ENCODE measurements at places on chromosomes 5 and 9.

- DNase-seq, result no peak
Observed at GRCh38 chr5:64163746-64164145, 1.9 kb upstream of the RNF180 start.

DNA sequence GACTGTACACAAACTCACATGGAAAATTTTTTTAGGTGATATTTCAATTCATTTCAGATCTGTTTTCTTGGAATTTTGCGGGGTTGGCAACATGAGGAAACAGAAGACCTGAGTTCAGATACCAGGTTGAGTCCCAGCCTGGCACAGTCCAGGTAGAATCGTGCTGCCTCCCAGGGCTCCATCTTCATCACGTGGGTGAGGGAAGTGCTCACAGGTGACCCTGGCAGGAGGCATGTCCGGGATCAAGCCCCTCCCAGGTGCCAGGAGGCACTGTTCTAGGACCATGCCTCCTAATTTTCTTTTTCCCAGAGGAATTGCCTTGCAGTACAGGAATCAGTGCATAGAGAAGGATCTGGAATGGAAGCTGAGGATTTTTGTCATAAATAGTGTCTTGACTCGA is 318.3 kb upstream of the IRX4 start:
- no peak for DNase-seq

DNA sequence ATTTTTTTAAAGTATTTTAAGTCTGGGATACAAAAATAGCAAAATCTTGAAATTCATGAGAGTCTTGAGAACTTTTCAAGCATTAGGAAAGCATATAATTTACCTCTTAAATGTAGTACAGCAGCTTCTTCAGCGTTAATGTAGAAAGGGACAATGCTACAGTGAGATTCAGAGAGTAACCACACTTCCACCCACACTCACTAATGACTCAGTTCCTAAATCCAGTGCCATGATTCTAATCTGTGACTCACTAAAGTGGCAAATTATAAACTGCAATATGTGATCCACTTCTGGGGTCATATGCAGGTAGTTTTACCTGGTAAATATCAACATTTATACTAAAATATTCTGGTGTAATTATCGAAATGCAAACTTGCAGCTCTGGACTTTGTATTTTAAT is 434.5 kb upstream of the TUSC1 start:
- DNase-seq, result no peak

GRCh38 chr5:66193419-66193818 is 49.3 kb downstream of the SREK1 start:
- no peak for DNase-seq

- no peak for DNase-seq
Observed at GRCh38 chr9:37229882-37230482, 109.6 kb downstream of the ZCCHC7 start.

DNA sequence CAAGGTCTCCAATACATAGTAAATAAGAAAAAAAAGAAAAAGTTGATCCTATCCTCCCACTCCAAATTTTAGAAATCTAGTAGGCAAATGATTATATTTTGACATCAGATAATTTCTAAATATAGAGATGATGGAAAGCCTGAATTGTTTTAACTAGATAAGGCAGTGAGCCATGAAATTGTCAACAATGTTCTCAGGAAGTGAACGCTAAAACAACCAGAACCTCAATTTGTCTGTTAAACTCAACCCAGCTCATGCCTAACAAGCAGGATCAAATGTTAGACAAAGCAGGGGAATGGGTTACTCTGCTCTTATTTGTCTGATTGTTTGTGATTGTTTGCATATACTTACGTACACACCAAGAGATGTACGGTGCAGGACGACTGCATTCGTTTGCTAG is 49.2 kb downstream of the ESM1 start:
- DNase-seq, result no peak

GRCh38 chr5:5767286-5767928 is 344.9 kb downstream of the ICE1 start:
- DNase-seq, result no peak

DNA sequence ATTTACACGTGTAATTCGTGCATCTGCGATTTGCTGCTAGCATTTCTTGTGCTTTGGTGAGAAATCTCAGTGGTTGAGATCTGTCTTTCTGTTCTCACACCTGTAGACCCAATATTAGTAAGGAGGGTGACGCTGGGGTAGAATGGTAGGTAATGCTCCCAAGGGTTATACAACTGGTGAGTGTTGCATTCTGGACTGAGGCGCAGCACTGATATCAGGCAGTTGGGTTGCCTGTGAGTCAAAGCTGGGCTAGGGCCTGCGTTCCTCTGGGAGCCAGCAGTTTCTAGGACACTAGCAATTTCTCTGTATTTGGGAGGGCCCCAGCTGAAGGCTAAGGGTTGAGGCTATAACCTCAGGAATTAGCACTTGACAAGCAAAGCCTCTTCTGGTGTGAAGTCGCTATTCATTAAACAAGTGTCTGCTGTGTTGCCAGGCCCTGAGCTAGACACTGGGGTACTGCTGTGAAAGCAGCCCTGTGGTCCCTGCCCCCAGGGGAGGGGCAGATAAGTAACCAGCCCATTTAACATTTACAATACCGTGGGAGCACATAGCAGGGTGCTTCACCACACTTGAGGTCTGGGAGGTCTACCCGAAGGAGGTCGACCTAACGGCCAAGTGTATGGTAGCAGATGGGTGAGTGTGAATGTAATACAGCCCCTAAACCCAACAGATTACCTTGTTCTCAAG is 28.7 kb downstream of the LARP1 start:
- no peak for DNase-seq

DNA sequence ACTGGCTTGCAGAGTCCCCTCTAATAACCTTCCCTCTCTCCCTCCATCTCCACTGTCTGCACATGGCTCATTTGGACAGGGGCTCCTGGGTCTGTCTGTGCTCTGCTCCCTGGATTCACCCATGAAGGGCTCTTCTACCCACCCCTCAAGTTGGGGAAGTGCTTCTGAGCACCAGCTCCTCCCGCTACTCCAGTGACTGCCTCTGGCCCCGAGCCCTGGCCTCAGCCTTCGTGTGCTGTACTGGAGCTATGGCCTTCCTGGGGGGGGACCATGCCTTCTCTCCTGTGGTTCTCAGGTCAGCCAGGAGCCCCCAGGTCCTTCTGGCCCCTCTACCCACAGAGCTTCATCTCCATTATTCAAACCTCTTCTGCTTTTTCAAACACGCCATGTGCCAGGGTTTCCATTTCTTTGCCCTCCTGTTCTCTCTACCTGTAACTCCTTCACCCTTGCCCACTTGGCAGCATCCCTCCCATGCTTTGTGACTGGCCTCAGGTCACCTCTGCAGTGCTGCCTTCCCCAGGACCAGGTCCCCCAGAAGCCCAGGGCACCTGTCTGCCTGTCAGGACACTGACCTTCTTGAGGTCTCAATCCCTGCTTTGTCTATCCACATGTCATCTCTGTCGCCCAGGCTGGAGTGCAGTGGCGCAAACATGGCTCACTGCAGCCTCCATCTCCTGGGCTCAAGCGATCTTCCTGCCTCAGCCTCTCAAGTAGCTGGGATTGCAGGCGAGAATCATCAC is 9.5 kb downstream of the SH3PXD2B start:
- DNase-seq, result no peak
